Stimulated activated CD8-positive, alpha-beta memory T cell treated with anti-CD3 and anti-CD28 coated beads, Interleukin-15, amount 100 ng/mL, for 4 hours (primary cell): ENCODE measurements at places on chromosomes 7 and 10.

- no peak for DNase-seq
Observed at GRCh38 chr7:110921595-110922151, 169.3 kb upstream of the LRRN3 start.

DNA sequence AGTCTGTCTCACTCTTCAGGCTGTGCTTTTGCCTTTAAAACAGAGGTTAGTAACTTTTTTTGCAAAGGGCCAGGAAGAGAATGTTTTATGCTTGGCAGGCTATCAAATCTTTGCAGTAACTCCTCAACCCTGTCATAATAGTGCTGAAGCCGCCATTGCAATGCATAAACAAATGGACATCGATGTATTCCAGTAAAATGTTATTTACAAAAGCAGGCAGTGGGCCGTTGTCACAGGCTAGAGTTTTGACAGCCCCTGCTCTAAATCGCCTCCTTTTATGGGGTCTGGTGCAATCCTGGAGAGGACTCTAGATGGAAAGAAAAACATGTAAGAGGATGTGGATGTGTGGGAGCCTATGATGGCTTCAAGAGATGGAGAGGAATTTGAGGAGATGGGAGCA, 568.3 kb downstream of the TYW1 start:
- no peak for DNase-seq

DNA sequence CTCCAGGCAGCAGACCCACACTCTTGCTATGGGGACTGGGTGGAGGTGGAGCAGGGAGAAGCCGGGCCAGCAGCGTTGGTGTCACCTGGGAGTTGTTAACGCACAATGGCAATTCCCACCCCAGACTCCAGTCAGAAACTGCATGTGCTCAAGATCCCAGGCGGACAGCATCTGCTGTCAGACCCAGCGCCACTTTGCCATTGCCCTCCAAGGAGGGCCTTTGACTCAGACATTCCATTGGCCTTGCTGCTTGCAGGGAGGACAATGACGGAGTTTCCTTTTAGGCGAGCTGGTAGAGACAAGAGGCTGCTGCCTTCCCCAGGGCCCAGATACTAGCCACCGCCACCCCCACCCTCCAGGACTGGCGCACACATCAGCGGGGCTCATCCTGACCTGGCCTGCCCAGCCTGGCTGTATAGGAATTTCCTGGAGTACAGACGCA, 34.5 kb downstream of the ZNF775 start:
- DNase-seq, result no peak

- DNase-seq, result no peak
Observed at GRCh38 chr7:22660293-22660692, 66.7 kb upstream of the IL6 start.
